ENCODE measurements at places on chromosomes 16 and 17.

DNA sequence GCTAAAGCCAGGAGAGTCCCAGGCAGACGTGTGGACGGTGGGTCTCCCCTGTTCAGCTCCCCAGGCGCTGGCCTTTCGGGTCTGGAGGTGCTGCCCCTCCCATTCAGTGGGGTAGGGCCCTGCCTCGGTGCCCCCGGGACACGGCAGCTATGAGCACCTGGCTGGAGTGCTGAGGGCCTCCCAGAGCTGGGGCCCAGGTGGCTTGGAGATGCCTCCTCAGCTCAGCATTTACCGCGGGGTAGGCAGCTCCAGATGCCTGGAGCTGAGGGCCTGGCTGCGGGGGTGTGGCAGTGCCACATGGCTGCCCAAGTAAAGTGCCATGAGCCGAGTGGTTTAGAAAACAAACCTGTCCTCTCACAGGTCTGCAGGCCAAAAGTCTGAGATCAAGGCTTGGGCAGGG is 19.5 kb downstream of the SOX8 start:
- DNase-seq, result no peak

DNA sequence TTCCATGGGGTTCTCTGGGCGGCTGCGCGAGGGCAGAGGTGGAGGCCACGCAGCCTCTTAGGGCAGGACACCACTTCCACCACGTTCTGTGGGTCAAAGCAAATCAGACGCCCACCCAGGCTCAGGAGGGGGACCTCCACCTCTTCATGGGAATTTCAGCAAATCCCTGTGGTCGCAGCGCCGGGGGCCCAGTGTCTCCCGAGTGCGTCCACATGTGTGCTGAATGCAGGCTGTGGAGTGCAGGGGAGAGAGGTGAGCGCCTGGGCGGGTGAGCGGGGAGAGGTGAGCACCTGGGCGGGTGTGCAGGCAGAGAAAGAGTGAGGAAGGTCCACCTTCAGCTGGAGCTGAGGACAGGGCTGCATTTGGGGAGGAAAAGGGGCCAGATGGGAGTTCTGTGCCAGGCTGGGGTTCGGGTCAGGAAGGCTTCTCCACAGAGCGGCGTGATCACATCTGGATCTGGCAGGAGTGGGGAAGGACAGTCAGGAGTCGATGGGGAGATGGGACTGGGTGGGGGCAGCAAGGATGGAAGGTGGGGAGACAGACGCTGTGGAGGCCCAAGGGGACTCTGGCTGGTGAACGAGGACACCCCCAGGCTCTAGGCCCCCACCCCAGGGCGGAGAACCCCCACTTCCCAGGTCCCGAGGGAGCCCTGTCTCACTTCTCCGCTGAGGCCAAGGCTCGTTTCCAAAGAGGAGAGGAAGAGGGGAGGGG is 36.8 kb upstream of the CBFA2T3 start:
- no peak for DNase-seq

- no peak for DNase-seq
Observed at GRCh38 chr17:65473363-65473762, 88.1 kb downstream of the AXIN2 start.

DNA sequence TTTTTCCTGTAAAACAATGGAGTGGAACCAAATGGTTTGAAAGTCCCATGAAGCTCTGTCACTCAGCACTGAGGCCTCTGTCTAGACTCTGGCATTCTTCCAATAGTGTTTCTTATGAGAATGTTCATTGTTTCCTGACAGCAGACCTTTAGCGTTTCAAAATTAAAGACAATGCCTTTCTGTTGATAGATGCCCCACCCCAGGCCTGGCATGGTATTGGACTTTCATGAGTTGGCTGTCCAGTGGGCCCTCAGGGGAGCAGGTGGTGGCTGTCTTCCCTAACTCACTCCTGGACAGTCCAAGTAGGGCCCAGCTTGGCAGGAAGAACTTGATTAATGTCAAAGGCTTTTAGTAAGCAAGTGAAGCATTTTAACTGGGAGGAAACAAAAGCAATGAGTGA is 186.5 kb upstream of the CCL2 start:
- DNase-seq, result no peak

DNA sequence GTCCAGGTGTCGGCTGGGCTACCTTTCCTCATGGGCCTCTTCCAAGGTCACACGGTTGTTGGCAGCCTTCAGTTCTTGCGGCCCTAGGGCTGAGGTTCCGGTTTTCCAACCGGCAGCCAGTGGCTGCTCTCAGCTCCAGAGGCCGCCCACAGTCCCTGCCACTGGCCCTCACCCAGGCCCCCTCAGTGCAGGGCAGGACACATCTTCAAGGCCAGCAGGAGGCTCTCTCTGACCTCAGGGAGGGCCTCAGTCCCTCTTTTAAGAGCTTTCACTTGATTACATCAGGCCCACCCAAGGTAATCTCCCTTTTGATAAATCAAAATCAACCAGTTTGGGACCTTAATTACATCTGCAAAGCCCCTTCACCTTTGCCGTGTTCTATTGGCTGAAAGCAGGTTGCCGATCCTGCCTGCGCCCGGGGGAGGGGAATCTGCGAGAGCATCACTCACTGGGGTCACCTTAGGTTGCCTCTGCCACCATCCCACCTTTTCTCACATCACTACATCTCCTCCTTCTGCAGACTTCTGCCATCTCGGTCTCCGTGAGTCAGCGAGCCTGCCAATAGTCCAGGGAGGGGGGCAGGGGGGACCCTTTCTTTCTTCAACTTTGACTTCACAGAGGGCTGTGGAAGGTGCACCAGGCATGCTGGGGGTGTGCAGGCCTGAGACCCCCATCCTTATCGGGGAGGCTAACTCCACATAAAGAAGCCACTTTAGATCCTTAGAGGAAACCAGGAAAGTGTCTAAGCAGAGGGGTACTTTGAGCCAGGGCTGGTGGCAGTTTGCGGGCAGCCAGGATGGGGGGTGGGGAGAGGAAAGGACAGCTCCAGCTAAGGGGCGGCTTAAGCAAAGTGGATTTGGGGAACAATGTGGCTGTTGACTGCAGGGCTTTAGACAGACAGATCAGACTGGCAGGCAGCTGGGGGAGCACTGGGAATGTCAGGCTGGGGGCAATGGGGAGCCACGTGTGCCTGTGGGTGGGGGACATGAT is 28.8 kb upstream of the NXPH3 start:
- peak; percentile 21 for DNase-seq

DNA sequence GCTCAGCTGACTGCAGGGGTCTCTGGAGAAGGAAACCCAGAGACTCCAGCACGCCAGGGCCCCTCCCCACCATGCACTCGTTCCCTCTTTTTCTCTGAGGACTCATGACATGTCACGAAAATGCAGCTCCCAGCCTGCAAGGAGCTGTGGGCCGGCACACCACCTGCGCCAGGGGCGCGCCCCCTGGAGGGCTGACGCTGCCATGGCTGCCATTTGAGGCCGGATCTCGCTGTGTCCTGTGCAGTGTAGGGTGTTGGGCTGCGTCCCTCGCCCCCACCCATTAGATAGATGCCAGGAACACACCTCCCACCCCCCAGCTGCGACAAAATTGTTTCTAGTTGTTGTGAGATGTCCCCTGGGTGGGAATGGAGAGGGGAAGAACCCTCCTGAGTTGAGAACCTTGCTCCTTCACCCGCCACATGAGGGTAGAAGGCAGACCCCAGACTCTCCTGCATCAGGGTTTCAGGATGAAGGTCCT is 8.2 kb downstream of the SYNGR2 start:
- DNase-seq, result peak; percentile 78

GRCh38 chr16:79155904-79156303 is 444.6 kb downstream of the MAF start:
- DNase-seq, result no peak

GRCh38 chr16:57755061-57755684 is 19.6 kb downstream of the KATNB1 start:
- DNase-seq, result no peak

- no peak for DNase-seq
Observed at GRCh38 chr16:10641555-10641952, 53.2 kb downstream of the TEKT5 start.

DNA sequence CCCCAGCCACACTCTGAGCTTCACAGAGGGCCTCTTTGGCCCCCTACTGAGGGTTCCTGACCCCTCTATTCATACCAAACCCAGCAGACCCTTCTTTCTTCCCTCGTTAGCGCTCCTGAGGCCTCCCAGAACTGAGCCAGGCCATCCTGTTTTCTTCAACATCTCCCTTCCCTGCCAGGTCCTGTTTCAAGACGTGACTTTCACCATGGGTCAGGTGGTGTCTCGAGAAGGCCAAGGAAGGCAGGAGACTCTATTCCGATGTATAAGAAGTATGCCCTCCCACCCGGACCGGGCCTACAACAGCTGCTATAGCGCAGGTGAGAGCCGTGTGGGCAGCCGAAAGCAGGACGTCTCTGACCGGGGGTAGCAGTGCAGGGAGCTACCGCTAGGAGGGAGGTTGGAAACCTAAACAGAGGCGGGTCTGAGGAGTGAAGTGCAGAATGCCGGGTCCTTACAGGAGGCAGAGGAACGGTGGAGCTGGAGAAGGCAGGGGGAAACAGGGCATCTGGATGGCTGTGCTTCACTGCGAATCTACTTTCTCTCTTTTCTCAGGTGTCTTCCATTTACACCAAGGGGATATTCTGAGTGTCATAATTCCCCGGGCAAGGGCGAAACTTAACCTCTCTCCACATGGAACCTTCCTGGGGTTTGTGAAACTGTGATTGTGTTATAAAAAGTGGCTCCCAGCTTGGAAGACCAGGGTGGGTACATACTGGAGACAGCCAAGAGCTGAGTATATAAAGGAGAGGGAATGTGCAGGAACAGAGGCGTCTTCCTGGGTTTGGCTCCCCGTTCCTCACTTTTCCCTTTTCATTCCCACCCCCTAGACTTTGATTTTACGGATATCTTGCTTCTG is 1.3 kb upstream of the SENP3 start:
- DNase-seq, result peak; percentile 82

DNA sequence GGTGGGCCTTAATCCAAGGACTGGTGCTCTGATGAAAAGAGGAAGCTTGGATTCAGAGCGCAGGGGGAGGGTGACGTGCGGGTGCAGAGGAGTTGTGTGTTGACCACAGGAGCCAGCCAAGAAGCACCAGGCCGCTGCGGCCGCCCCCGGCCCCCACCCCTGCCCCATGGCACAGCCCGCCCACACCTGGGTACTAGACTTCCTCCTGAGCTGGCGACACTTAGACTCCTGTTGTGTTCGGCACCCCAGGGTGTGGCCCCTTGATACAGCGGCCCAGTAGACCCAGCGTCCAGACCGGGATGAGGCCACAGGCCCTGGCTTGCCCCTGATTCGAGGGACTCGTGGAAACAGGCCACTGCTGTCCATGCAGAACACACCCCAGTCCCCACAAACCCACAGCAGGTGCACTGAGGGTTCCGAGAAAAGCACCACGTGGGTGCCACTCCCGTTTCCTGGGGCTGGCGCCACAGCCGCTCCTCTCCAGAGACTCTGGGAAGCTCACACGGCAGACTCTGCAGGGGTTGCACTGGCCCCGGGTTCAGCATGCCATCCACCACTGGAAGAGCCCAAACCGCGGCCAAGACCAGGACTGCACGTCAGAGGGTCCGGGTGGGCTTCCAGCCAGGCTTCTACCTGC is 5.7 kb upstream of the SNAI3 start:
- DNase-seq, result no peak

- no peak for DNase-seq
Observed at GRCh38 chr17:27560668-27561067, 70.3 kb upstream of the LGALS9 start.

DNA sequence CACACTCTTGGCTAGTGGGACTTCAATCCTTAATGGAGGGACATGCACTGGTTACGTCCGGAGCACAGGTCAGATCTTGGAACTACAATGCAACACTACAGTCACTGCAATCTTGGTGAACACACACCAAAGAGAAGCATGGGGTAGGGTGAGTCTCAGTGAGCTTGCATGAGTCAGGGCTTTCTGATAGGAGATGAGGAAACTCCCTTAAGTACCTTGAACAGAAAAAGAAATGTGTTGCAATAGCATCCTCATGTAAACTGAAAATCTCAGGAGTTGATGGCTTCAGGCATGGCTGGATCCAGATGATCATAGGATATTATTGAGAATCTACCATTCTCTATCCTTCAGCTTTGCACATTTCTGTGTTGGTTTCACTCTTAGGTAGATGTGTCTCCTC is 54.1 kb downstream of the CES1 start:
- no peak for DNase-seq

- DNase-seq, result peak; percentile 10
Observed at GRCh38 chr16:66703406-66704215, 7.1 kb upstream of the CMTM4 start.

GRCh38 chr16:56372013-56372634 is 53.2 kb downstream of the AMFR start:
- no peak for DNase-seq

- peak; percentile 74 for DNase-seq
Observed at GRCh38 chr17:63700528-63701455, 867 bp upstream of the LIMD2 start.
